Activated naive CD8-positive, alpha-beta T cell treated with anti-CD3 and anti-CD28 coated beads for 36 hours (primary cell): ENCODE measurements at places on chromosomes 4 and X. TPM values are rescaled to one million over a fixed set of nuclear protein-coding genes. Genes with fewer than 3 reads are reported as not detected.

- DNase-seq: no peak
These were observed 10.9 kb upstream of the HTRA3 start for GRCh38 chr4:8258552-8259212.

DNA sequence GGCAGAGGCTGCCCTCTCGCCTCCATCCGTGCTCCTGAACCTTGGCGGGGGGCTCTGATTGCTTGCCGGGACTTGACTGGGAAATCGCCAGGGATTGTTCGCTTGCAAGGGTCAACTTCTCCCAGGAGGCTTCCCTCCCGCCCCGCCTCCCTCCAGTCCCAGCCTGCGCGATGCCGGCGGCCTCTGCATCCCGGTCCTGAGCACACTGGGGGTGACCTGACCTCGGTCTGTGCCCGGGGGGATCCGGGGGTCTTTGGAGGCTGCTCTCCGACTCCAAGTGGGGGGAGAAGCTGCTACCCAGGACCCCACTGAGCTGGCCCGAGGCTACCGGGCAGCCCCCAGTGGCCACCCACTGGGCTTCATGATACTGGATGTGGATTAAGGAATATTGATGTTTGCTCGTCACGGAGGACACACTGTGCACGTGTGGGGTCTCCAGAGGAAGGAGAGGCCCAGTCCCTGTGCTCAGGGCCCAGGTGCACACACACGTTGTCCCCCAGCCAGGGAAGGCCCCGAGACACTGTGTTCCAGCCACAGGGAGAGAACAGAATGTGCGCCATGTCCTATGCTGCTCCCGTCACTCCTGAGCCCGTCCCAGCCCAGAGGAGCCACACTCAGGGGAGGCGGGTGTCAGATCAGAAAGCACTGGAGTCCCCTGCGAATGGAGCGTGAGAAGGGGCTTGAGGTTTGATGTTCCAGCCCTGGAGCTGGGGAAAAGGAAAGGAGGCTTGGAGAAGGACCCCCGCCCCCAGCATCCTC, 55.9 kb upstream of the NKX1-1 start:
- DNase-seq: no peak

- no peak for DNase-seq
These were observed 122.9 kb downstream of the RS1 start for GRCh38 chrX:18548996-18549395.

DNA sequence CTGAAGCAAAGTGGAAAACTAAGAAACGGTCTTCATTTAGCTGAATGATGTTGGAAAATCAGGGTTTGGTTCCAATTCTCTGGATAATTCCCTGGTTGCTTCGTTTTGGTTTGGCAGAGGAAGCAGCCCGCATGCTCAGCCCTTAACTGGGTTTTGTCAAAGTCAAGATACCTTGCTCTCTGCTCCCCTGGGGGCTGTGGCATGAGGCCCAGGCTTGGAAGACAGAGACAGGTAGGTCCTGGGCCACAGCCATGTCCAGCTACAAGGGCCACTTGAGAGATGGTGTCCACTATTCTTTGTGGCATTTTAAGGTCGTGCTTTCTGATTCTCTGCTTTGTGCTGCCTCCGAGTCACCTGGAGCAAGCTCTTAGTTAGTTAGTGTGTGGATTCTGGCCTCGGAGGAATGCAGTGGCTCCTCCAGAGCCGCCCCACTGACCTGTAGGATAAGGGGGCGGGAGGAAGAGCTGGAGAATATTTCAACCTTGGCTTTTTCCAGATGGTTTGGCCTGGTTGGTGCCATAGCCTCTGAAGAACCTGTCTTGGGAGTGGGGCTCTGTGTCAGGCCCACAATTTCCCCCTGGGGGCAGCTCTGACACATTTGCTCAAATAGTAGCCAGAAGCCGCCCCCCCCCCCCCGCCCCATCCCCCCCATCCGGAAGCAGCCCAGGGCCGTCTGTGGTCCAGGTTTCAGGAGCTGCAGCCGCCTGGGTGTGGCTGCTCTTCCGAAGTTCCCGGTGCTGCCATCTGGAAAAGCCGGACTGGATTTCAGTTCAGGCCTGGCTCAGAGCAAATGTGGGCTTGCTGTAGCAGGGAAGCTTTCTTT, 147.1 kb downstream of the NHS start:
- DNase-seq: no peak

- DNase-seq: no peak
These were observed 51.1 kb downstream of the SPANXN3 start for GRCh38 chrX:143466130-143466529.

- no peak for DNase-seq
These were observed 11.3 kb upstream of the PLAC1 start for GRCh38 chrX:134669378-134670098.

DNA sequence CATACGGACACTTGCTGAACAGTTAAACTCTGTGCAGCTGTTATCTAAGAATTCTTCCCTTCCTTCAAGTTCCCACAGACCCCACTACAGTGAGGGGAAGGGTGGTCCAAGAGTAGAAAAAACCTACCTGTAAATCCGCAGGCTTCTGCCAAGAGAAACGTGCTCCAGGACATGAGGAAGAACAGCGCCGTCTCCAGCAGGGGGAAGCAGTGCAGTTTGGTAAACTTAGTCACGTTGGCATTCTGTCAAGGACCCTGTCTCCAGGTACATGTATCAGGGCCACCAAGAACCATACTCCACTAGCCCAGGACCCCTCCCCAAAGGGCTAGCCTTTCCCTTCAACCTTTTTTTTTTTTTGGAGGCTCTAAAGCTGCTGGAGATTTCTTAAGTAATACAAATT, 79.9 kb downstream of the CHST7 start:
- DNase-seq: no peak

- no peak for DNase-seq
These were observed 45.4 kb upstream of the PAQR3 start for GRCh38 chr4:78984593-78984992.

GRCh38 chrX:65035446-65035770, 59.2 kb upstream of the ZC4H2 start:
- no peak for DNase-seq

GRCh38 chrX:144335402-144335801, 451.5 kb downstream of the UBE2NL start:
- DNase-seq: no peak

DNA sequence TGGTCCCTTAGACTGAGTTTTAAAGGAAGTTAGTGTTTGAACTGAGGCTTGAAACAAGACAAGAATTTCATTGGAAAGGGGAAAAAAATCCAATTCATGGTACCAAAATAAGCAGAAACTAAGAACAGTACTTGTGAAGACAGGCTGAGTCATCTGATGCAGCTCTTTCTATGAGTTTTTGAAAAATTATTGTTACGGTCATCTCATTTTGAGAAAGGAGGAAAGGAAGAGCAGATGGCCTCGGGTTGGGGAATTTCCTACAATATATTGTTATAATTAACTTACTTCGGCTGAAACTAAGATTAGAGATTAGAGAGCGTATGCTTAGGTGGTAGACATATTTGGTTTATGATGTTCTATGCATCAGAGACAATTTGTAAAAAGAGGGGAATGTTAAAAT, 2164.8 kb upstream of the AGA start:
- no peak for DNase-seq

DNA sequence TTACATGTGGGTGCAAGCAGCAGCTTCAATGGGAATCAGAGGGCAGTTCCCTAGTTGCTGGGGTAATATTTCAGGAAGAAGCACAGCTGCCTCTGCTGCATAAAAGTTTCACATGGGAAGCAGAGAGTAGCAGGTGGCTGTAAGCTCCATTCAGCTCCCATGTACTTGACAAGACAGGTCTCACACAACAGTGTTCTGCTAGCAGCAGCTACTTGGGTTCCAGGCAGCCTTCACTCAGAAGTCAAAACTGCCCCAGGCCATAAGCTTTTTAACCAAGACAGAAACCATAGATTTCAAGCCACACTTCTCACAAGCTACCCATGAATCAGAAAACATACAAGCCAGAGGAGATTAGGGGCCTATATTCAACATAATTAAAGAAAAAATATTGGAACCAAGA, 41.4 kb upstream of the SPIN2A start:
- DNase-seq: no peak

SPANXB1 gene
- total RNA-seq: not detected

SLITRK4 gene
- total RNA-seq: not detected

DGAT2L6 gene
- total RNA-seq: not detected

TRPC5OS gene
- not detected for total RNA-seq
